ENCODE measurements at places on chromosomes 16 and 17.

GRCh38 chr17:27280527-27280926 is 13.4 kb upstream of the WSB1 start:
- no peak for DNase-seq

DNA sequence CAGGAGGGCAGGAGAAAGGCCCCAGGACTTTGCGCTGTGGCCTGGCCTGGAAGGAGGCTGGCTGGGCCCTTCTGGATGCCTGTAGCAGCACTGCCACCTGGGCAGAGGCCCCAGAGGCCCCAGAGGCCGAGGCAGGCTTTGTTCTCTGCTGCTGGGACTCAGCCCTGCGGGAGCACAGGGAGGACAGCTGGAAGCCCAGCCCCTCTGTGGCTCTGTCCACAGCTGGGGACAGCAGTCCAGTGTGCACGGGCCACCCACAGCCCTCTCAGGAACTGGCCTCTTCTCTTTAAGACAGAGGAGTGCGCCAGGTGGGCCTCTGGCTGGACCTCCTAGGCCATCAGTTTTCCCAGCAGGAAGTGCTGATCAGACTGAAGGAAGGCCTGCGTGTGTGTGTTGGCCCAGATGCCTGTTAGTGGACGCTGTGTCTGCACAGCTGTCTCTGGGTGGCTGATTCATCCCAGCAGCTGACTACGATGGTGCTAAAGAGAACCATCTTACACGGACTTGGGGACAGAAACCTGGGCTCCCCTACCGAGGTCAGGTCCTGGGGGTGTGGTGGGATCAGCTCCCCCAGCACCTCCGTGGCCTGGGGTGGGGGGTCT is 26.9 kb upstream of the ZNF750 start:
- DNase-seq: no peak

DNA sequence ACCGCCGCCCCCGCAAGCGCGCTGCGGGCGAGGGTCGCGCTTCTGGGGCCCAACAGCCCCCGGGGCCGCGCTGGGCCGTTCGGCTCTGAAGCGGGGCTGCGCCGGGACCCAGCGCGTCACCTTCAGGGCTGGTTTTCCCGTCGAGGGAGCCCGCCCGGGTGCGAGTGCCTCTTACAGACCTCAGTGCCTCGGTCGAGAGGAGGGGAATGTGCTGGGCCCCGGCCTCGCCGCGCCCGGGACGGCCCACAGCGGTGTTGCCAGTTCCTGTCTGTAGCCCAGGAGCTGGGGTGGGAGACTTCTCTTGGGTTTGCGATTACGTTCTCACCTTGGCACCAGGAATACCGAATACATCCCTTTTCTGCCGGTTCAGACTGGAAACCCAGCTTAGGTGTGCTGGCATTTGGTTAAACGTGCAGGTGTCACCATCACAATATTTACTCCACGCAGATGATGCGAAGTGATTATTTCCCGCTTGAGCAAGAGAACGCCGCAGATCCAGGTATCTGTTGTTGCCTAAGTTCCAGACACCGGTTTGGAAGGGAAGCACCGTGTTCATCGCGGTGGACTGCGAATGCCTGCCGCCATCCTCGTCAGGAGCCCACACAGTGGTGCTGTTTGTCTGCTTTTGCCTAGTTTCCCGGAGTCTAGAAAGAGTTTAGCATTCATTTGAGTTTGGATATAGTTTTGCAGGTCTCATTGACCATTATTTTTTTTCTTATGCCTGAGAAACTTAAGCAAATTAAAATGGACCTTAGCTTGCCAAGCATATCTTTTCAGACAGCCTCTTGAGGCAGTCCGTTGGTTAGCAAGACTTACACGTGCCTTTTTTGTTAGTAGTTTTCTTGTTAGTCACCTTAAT is 914 bp downstream of the MAP1LC3B start:
- DNase-seq: no peak

DNA sequence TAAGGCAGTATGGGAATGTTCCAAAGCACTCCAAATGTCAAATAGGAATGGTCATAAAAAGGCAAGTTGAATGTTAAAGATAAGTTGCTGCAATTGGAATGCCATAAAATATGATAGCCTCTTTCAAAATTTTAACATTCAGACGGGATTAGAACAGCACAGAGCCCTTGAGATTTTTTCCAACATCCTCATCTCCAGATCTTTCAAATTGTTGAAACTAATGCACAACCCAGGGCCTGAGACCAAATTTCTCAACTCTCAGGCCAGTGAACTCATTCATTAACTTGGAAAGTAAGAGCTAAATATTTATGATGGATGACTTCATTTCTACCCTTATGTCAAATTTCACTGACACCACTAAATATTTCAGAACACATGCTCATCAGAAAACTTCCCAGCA is 346.5 kb upstream of the XYLT1 start:
- no peak for DNase-seq

GRCh38 chr16:49593424-49594040 is 219.9 kb downstream of the C16orf78 start:
- DNase-seq: no peak

GRCh38 chr16:57889960-57890751 is 80.8 kb downstream of the CNGB1 start:
- DNase-seq: no peak

DNA sequence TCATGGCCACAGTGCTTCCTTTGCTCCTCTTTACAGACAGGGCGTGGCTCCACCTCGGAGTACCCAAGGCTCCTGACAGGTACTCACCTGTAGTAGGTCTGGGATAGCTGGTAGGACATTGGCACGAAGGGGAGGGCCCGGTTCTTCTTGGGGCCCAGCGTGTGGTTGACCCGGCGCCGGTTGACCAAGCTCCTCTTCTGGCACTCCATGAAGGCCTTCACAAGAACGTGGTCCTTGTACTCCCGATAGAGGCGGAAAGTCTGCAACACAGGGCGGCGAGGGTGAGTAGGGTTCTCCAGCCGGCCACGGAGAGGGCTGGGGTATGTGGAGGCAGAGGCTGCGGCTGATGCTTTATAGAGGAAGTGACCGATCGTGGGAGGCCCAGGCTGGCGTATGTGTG is 69.7 kb downstream of the IL21R start:
- DNase-seq: no peak

DNA sequence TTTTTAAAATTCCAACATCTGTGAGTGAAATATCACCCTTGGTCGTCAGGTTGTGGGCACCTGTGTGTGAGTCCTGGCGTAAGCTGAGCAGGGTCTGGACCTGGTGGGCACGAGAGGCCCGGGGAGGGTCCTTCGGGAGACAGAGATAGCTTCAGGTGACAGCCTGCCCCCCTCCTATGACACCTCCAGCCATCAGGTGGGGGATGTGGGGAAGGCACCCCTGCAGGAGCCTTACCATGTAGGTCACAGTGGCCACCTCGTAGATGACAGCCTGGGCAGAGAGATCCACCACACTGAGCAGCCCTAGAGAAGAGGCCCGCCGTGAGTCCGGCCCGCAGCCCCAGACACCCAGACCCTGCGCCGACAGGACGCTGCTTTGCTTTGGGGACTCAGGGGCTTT is 11.2 kb downstream of the SLC47A2 start:
- no peak for DNase-seq

GRCh38 chr17:50492214-50492613 is 13.6 kb downstream of the RSAD1 start:
- DNase-seq: no peak

GRCh38 chr17:80924807-80925610 is 66.6 kb upstream of the CHMP6 start:
- DNase-seq: no peak

- DNase-seq: no peak
Measured at GRCh38 chr16:72221630-72222024, 49.7 kb upstream of the PMFBP1 start.

- no peak for DNase-seq
Measured at GRCh38 chr17:67434061-67434525, 57.0 kb downstream of the PITPNC1 start.

DNA sequence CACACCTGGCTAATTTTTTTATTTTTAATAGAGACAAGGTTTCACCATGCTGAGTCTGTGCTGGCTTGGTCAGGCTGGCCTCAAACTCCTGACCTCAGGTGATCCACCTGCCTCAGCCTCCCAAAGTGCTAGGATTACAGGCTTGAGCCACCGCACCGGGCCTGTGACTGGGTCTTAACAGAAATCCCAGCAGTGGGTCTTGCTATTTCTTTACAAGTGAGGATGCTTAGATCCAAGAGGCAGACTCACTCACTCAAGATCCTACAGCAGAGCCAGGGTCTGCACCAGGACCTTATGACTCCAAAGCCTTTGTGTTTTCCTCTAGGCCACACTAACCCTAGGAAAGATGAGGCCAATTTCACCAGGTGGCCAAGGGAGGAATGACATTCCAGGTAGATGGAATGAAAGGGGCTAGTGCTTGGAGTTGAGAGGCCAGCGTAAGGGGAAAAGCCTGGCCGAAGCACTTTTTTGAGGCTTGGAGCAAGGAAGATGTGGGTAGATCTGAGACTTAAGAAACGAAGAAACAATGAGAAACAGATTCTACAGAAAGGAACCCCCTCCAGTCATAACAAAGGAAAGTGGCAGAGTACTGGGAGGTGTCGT is 5.7 kb upstream of the STAT5A start:
- DNase-seq: no peak

DNA sequence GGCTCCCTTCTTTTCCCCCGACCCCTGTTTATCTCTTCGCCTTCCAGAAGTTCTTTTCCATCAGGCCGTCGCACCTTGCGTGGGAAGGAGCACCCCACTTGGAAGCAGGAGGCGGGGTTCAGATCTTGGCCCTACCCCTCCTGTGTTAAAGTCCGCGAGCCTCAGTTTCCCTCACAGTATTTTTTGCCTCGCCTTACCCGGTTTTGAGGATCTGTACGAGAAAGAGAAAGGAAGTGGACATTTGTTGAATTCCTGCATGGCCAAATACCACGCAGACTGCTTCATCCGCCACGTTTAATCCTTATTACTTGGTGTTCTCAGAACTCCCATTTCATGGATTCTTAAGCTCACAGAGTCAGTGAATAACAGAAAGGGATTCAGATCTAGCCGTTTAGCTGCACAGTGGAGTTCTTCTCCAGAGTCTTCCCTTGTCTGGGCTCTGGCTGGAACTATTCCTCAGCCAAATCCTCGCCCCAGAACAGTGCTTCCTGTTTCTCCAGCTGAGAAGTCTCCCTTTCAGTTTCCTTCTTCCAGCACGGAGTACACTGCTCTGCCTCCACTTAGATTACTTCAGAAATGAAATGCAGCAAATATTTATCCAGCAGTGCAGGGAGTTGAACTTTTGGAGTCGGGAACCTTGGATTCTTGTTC is 590 bp downstream of the TMEM219 start:
- no peak for DNase-seq

DNA sequence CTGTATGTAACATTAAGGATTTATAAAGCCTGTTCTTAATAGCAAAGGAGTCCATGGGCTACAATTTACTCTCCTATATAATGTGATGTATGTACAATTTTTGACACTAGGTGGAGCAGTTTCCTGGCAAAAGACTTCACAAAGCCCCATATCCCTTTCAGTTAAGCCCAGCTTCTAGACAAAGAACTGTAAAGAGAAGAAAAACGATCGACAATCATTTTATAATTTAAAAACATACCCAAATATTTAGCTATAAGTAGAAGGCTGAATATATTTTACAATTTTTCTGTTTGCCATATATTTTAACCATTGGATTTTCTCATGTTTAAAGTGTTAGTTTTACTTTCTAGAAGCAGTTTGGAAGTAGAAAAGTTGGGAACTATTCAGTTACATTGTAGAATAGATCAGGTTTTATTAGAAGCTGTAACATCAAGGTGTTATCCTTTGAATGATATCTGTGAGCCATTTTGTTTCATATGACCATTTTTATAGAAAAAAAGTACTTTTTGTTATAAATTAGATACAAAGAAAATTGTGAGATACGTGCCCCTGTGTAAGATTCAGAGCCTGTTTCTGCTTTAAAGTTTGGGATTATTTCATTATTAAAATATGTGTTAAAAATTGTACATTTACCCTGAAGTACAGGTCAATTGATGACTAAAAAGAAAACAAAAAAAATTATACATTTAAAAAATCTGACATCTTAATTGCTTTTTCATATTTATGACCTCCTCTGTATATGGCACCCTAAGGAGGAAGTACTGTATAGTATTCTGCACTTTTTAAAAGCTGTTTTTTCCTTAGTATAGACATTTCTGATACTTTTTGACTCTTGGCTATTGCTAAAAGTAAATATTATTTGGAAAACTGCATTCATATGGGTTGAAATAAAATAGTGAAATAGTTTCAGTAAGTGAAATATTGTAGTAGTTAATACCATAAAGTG is 46.3 kb downstream of the VMP1 start:
- DNase-seq: peak; percentile 64

DNA sequence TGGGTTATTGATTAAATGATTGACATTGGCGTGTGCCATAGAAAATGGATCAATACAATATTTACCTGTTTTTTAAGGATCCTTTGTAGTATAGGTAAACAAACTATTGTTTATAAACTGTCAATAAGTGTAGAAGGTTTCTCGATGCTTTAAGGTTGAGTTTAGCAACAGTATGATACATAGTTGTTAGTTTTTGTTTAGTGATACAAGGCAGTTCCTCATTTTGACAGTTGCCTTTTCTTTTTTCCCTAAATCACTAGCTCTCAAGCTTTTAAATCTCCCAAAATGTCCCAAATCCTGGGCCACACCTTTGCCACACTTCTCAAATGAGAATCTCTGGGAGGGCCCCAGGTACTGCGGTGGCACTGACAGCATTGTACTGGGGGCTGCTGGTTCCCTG is 57.3 kb downstream of the EPN2 start:
- DNase-seq: no peak

Data from NCI-H510A (cell line).